ENCODE measurements at places on chromosomes 7 and 10.
A peak's percentile ranks its signal among the peaks of the same experiment; 100 is the strongest.

- DNase-seq: no peak
Observed at GRCh38 chr7:48347230-48347825, 176.1 kb downstream of the ABCA13 start.

- no peak for DNase-seq
Observed at GRCh38 chr10:116845823-116846222, 3.5 kb upstream of the ENO4 start.

DNA sequence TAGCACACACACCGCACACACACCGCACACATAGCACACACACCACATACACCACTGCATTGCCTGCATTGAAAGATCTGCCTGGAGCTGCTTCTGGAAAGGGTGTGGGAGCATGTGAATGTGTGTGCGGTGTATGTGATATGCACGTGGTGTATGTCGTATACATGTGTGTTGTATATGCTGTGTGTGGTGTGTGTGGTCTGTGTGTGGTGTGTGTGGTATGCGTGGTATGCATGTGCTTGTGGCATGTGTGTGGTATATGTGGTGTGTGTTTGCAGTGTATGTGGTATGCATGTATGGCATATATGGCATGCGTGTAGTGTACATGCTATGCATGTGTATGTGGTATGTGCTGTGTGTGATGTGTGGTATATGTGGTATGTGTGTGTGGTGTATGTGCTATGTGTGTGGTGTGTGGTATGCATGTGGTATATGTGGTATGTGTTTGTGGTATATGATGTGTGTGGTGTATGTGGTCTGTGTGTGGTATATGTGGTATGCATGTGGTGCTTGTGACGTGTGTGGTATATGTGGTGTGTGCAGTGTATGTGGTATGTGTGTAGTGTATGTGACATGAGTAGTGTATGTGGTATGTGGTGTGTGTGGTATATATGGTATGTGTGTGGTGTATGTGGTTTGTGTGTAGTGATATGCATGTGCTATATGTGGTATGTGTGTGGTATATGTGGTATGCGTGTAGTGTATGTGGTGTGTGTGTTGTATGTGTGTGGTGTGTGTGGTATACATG is 176.2 kb downstream of the WDR37 start:
- no peak for DNase-seq

- DNase-seq: peak; percentile 42
Observed at GRCh38 chr10:42928064-42928463, 145.5 kb downstream of the BMS1 start.

DNA sequence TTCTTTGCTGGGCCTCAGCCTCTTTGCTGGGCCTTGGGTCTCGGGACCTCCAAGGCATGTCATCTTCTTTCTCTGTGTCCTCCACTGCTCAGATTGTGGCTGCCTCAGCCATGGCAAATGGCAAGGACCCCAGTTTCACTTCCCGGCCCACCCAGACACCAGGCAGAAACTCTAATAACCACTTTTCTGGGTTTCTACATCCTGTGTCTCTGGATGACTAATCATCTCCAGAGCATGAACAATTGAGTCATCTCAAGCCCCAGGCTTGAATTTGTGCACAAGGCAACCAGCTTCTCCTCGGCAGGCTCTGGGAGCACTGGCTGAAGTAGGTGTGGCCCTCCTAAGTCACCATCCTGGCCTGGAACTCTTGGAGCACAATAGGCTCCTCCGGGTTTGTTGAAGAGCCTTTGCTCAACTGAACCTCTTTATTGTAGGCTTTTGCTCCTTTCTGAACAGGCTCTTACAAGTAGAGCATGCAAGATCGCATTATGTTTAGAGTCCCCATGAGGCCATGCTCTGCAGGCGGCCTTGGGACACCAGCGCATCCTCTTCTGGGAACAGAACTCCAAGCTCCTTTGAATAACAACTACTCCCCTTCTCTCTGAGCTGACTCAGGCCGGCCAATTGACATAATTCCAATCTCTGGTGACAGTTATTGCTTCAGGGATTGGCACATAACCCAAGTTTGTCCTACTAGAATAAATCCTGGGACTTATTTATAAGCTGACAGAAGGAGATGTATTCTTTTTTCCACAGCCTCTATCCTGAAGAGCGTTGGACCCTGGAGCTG is 218.1 kb downstream of the WDR11 start:
- DNase-seq: no peak

DNA sequence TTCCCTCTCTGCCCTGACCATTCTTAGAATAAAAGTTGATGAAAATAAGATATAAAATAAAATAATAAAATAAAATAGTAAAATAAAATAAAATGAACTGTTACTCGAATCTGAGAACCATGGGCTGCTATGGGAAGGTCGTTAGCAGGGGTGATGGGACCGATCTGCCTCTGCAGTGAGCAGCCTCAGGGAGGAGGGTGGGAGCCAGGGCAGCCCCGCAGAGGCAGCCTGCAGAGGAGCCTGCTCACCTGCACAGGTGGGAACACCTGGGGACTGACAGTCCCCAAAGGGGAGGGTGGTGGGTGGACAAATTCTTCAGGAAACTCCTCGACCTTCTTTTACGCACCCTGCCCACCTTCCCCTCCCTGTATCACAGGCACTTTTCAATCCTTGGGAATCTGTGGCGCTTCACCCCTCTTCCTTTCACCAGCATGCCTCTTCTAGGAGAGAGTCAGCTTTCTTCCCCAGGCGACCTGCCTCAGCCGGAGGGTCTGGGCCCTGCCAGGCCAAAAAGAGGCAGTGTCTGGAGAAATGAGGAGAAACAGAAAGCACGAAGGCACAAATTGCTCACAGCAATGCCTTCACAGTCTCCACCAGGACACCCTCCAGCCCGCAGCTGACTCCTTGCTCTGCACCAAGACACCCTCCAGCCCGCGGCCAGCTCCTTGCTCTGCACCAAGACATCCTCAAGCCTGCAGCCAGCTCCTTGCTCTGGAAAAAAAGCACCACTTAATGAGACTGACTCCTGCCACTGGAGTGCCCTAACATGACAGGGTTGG is 368.4 kb upstream of the SHH start:
- no peak for DNase-seq

GRCh38 chr7:150901160-150902035 is 49.1 kb downstream of the AOC1 start:
- DNase-seq: no peak

Data from spleen (tissue), 13 donors.